ENCODE measurements at places on chromosomes 11 and 22.

- no peak for DNase-seq
Observed at GRCh38 chr11:61072316-61073109, 29.8 kb upstream of the CD5 start.

GRCh38 chr11:78706551-78706950 is 131.9 kb upstream of the NARS2 start:
- no peak for DNase-seq

DNA sequence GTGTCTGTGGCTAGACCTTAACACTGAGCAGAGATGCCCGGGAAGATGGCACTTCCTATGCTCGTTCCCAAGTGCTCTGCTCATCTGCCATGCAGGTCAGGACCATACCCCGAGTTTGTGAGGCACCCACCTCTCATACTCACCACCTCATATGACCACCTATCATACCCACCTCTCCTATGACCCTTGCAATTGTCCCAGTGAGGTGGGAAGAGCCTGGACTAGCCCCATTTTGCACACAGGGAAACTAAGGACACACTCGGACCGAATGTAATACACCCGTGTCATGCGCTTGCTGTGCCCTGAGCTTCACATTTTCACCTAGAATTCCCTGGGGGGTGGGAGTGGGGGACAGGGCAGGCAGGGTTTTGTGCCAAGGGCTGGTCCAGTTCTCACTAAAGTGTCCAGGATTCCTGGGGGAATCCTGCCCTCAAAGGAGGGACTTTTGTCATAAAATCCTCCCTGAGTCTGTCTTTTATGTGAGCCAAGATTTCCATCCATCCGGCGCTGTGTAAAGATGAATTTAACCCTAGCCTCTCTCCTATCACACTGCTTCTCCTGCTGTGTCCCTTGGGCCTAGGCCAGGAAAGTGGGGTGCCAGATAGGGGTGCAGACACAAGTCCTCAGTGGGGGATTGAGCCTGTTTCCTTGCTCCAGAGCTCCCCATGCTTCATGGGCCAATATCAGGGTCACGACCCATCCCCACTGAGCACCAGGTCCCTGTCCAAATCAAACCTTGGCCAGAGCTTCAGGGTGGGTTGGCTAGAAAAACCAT is 20.0 kb downstream of the TPBGL start:
- no peak for DNase-seq

DNA sequence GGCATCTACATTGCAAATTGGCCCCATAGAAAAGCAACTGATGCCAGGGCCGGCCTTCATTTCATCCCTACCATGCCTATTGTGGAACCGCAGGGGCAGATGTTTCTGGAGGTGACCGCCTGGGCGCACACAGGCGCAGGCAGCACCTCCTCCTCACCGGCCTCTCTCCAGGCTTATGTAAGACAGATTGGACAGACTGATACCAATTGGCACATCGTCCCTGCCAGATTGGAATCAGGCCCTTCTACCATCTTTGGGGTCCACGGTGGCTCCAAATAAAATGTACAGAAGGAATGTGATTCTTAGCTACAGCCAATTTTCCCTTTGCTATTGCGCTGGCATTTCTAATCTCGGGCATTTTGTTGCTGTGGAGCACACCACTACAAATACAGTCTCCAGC is 732.6 kb downstream of the NTM start:
- DNase-seq = no peak
